ENCODE measurements at places on chromosomes 4 and X.

DNA sequence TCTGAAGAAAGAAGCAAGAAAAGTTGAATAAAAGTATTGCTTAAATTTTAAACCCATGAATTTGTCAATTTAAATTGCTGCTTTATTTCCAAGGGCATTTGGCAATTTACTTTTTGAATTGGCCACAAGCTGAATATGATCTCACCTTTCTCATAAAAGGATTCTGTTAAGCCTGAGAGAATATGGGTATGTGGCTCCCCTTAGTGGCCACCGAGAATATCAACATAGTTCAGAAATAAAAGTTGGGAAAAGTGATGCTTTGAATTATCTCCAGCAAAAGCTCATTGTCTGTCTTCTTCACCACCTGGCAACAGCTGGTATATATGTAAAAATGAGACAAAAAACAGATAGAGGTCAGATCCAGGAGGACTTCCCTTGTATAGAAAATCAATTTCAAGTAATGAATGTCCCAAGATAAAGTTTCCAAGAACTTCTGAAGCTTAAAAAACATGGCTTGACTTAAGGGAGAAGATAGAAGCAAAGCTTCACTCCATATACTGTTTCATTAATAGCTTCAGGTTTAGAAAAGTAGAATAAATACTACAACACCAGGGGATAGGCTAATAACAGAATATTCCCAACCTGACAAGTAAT lies 290.7 kb upstream of the FAM241A start:
- DNase-seq, result no peak

- DNase-seq, result no peak
Observed at GRCh38 chr4:151990201-151990600, 229.4 kb upstream of the GATB start.

DNA sequence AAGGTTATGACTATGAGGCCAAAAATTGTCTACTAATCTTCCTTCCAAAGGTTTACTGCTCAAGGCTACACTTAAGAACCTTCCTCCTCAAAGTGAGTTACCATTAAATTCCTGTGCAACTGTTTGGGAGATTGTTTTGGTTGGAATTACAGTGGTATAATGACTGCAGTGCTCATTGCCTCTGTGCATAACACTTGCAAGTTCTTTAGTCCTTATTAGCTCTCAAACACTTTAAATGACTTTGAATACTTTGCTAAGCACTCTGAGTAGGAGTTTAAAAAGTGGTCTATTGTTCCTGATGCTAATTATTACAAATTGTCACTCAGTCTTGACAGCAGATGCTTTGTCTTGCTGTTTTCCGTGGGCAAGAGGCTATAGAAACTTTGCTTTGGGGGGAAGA lies 422.8 kb upstream of the PABPC4L start:
- no peak for DNase-seq

DNA sequence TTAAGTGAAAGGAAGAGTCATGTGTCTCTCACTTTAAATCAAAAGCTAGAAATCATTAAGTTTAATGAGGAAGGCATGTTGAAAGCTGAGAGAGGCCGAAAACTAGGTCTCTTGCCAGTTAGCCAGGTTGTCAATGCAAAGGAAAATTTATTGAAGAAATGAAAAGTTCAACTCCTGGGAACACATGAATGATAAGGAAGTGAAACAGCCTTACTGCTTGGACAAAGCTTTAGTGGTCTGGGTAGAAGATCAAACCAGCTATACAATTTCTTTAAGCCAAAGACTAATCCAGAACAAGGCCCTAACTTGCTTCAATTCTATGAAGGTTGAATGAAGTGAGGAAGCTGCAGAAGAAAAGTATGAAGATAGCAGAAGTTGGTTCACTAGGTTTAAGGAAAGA lies 24.9 kb downstream of the RHOH start:
- no peak for DNase-seq

GRCh38 chr4:14125375-14126129 lies 498.0 kb upstream of the BOD1L1 start:
- no peak for DNase-seq

DNA sequence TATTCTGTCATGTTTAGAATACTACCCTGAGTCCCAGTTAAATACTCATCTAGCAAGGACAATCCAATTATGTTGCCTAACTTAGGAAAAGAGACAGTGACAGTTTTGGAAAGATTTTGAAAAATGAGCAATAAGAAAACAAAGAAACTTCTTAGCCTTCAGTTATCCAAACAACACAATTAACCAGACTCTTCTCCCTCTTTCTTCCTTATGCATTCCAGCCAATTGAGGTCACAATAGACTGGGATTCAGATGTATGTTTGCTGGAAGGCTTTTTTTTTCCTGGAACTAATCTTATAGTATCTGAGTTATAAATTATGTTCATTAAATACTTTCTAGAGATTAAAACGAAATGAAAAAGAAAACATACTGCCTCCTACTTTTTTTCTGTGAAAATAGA lies 109.6 kb downstream of the GUCY2F start:
- DNase-seq, result no peak

DNA sequence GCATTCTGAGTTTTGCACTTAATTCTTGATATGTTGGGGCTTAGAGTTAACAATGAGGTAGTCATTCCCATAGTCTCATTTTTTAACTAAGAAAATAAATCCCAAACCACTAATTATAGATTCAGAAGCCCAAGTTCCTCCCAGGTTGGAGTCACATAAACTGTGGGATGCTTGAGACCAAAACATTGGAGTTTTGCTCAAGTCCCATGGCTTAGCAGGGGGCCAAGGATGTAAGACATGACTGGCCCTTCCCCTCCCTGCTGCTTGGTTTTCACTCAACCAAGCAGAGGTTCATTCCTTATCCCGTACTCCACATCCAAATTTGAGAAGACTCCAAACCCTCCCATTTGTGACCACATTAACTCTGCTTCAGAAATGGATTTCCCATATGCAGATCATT lies 101.3 kb downstream of the LIMCH1 start:
- DNase-seq, result no peak

- DNase-seq, result no peak
Observed at GRCh38 chr4:185895866-185896265, 83.9 kb upstream of the SORBS2 start.
